ENCODE measurements at places on chromosomes 11 and 22. TPM values are rescaled to one million over a fixed set of nuclear protein-coding genes. Genes with fewer than 3 reads are reported as not detected.

GRCh38 chr11:84543367-84544159 lies 1083.6 kb downstream of the DLG2 start:
- no peaks in the 10 kb centered on the region for H3K4me1 ChIP-seq
- DNase-seq: no peak
- H3K27me3 ChIP-seq: no peaks in the 10 kb centered on the region

DNA sequence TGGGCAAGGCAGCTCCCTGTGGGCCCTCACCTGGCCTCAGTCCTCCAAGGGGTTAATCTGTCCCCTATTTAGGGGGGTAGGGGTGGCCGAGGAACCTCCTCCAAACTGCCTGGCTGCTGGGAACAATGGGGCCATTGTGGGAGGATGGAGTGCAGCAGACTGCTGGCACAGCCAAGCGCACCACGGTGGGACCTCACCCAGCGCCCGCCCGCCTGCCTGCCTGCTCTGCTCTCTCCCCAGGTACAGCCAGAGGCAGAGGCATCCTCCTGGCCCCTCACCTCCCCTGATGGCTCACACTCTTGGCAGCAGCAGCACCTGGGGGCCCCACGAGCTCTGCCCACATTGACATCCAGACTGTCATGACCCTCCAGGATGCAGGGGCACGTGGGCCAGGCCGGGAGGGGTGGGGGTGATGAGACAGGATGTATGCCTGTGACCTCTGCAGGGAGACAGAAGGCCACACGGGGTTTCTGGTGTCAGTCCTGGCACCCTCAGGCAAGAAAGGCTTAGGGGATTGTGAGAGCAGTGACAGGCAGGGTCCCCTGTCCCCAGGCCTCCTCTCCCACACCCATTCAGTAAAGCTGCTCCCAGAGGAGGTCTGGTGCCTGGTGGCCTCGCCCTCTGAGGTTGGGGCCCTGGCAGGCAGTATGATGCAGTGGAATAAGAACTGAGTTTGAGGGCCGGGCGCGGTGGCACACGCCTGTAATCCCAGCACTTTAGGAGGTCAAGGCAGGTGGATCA lies 11.4 kb downstream of the BCL9L start:
- H3K36me3 ChIP-seq: no peaks in the 10 kb centered on the region
- H3K4me3 ChIP-seq: no peak overlapping the region
- no peaks in the 10 kb centered on the region for H3K27me3 ChIP-seq
- peaks cover 92% of the 10 kb centered on the region for H3K4me1 ChIP-seq
- H3K27ac ChIP-seq: peak overlapping the region; percentile 98

DNA sequence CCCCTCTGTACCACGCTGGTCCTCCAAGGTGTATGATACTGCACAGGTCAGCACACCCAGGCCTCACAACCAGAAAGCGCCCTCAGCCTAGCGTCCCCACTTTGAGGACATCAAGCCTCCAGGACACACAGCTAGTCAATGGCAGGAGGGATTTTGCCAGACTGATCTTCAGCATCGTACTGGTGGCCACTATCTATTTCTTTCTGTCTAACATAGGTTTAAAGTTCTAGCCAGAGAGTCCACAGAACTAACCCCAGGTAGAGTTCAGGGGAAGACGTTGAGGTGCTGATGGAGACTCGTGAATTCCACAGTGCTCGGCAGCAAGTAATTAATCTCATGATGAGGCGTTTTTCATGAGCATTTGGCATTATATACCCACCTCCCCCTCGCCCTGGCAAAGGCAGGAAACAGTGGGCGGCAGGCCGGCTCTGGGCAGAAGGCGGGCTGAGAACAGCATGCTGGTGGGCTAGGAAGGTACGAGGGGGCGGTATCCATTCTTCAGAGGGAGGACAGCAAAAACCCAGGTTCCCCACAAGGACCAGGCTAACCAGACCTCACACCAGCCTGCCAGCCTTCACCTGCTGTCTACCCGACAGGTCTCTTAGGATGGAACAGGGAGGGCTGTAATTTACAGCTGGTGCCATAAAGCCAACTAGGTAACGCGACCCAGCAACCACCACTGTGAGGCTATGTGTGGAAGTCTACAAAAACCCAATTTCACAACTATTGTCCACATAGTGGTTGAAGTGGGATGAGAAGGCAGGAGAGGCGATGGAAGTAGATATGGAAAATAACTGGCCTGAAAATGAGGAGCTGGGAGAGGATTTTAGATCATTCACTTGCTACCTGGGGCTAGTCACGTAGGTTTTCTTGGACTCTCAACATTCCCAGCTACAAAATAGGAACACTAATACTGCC lies 18.5 kb downstream of the MYH9 start:
- DNase-seq: no peak
- peak overlapping the region; percentile 97 for H3K27ac ChIP-seq
- H3K4me1 ChIP-seq: peaks cover 80% of the 10 kb centered on the region
- no peaks in the 10 kb centered on the region for H3K36me3 ChIP-seq
- H3K4me3 ChIP-seq: no peak overlapping the region
- H3K27me3 ChIP-seq: no peaks in the 10 kb centered on the region

GRCh38 chr11:118320515-118320914 lies 16.0 kb downstream of the CD3E start:
- H3K4me1 ChIP-seq: no peaks in the 10 kb centered on the region
- no peaks in the 10 kb centered on the region for H3K27me3 ChIP-seq
- no peaks in the 10 kb centered on the region for H3K36me3 ChIP-seq
- H3K27ac ChIP-seq: no peak overlapping the region

- H3K36me3 ChIP-seq: no peaks in the 10 kb centered on the region
- H3K27ac ChIP-seq: no peak overlapping the region
- DNase-seq: peak; percentile 55
- H3K27me3 ChIP-seq: no peaks in the 10 kb centered on the region
- no peak overlapping the region for H3K4me3 ChIP-seq
Measured at GRCh38 chr11:79236541-79236971, 204.3 kb downstream of the TENM4 start.

DNA sequence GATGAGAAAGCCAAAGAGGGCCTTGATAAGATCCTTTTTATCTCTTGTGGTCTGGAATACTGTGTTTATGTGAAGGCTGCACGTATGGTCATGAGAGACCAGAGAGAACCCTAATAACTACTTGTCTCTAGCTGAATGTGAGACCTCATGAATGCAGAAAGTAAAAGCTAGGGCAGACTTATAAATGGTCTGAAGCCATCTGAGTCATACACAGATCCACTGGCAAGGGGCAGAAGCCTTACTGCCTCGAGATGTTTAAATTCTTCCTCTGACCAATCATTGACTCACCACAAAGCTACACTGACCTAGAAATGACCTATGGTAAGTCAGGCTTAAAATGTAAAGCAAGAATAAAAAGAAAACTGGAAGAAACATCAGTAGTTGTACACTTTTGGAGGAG lies 22.7 kb upstream of the OR4B1 start:
- H3K4me3 ChIP-seq: no peak overlapping the region
- H3K36me3 ChIP-seq: no peaks in the 10 kb centered on the region
- no peaks in the 10 kb centered on the region for H3K27me3 ChIP-seq
- no peaks in the 10 kb centered on the region for H3K4me1 ChIP-seq
- no peak for DNase-seq

DNA sequence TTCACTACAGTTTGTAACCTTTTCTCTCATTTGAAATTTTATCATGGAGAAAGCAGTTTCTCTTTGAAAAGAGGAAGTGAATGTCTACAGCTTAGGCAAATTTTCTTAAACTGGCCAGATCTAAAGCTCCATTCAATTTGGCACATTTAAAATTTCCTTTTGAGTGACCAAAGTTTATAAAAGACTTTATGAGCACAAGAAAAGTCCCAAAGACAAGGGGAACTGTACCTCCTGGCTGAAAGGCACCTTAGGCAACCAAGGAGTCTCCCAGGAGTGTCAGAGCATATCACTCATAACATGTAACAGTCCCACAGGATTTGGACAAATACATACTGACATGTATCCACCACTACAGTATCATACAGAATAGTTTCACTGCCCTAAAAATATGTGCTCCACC lies 41.3 kb downstream of the NARS2 start:
- DNase-seq: no peak
- no peaks in the 10 kb centered on the region for H3K4me1 ChIP-seq
- no peaks in the 10 kb centered on the region for H3K36me3 ChIP-seq
- no peak overlapping the region for H3K4me3 ChIP-seq
- H3K27me3 ChIP-seq: no peaks in the 10 kb centered on the region

The DEUP1 gene
- total RNA-seq: 0.27 TPM

The FGF19 gene
- not detected for total RNA-seq
